Activated T-cell treated with anti-CD3 and anti-CD28 coated beads, Interleukin-2, amount 50 U/mL, for 72 hours (primary cell): ENCODE measurements at places on chromosomes 5 and 9. TPM values are rescaled to one million over a fixed set of nuclear protein-coding genes. Genes with fewer than 3 reads are reported as not detected.

PHF24 gene
- total RNA-seq: 1.00 TPM

PCDHB10 gene
- not detected for total RNA-seq

DNA sequence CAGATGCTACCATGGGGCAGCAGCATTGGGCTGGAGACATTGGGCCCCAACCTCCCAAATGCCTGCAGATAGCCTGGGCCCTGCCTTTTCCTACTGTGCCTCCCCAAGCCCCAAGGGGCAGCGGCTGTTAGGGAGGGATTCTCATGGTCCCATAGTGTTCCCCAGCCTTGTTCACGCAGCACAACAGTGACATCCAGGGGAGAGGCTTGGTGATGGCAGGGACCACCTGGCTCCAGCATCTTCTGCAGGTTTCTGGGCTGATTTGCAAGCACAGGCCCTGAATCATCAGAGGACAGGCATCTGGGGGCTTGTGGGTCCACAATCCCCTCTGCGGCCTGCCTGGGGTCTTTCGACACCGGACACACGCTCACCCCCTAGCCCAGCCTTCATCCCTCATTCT lies 354.6 kb downstream of the SLIT3 start:
- no peak overlapping the region for H3K4me3 ChIP-seq
- H3K36me3 ChIP-seq: no peaks in the 10 kb centered on the region
- DNase-seq: no peak
- H3K27me3 ChIP-seq: peaks cover 5% of the 10 kb centered on the region
- H3K27ac ChIP-seq: no peak overlapping the region
- peaks cover 31% of the 10 kb centered on the region for H3K4me1 ChIP-seq

DNA sequence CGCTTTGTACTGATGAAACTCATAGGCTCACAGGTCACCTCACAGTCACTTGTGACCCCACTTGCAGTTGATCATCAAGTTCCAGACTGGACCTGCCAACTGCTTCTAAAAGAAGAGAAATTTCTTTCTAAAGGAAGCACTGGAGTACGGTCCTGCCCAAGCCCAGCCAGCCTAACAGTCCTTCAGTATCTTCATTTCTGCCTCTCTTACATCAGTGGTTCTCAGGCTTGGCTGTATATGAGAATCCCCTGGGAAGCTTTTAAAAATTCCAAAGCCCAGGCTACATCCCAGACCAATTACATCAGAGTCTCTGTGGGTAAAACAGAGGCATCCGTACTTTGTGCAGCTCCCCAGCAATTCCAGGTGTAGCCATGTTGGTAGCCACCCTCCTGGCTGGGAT lies 282.1 kb downstream of the NFIB start:
- no peaks in the 10 kb centered on the region for H3K27me3 ChIP-seq
- no peak overlapping the region for H3K4me3 ChIP-seq
- DNase-seq: no peak

GRCh38 chr5:84058561-84058960 lies 326.1 kb downstream of the EDIL3 start:
- no peak for DNase-seq
- H3K27ac ChIP-seq: no peak overlapping the region
- H3K27me3 ChIP-seq: no peaks in the 10 kb centered on the region
- no peaks in the 10 kb centered on the region for H3K4me1 ChIP-seq
